ENCODE measurements at places on chromosomes 11 and 22.

- no peak for DNase-seq
Observed at GRCh38 chr11:61814247-61814957, 2.4 kb downstream of the FADS1 start.

GRCh38 chr11:69088676-69089146 lies 40.0 kb downstream of the TPCN2 start:
- DNase-seq, result peak; percentile 54

DNA sequence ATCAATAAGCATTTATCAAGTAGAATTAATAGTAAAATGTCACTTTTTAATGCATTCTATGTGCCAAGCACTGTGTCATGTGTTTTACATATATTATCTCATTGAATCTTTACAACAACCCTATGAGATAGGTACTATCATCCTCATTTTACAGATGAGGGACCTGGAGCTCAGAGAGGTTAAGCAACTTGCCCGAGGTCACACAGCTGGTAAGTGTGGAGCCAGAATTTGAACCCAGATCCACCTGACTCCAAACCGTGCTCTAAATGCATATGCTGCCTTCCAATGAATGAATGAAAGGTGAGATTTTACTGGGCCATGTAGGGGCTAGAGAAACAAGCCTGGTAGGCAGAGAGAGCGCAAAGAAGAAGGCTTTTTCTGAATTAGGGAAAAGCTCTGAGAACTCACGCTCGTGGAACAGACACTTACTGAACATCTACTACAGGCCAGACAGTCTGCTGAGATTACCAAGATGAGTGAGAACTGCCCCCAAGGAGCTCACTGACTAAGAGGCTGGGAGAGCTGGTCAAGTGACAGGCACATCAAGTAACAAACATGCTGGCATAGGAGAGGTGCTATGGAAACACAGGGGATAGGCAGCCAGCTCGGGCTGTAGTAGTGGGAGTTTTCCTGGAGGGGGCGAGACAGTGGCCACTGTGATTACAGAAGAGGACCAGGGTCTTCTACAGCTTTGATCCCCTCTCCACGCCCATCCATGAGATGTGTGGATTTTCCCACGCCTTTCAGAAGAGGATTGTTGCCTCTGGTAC lies 4.4 kb downstream of the ABCG4 start:
- DNase-seq, result no peak

DNA sequence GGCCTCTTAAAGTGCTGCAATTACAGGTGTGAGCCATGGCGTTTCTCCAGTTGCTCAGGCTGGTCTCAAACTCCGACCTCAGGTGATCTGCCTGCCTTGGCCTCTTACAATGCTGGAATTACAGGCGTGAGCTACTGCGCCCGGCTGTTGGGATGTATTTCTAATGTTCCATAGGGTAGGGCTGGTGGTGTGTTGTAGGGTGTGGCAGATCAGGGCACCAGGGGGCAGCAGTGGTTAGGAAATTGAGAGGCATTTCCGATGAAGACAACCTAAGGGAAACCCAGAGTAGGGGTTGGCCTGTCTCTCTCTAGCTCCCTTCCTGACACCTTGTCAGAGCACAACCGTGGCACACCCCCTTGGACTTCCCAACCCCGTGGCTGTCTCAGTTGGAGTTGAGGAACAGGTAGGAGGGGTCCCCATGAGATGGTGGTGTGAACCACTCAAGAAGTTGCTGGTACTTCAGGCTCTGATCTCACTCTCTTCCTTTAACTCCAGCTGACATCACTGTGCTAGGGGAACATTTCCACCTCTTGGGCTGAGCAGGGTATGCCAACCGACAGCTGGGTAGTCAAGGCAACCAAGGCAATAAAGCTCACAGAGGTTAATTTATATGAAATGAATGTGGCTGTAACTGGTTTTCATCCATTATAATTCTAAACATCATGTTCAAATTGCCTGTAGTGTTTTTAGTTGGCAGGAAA lies 33.0 kb downstream of the YWHAH start:
- peak; percentile 71 for DNase-seq

- DNase-seq, result no peak
Observed at GRCh38 chr11:100830978-100831732, 144.1 kb downstream of the ARHGAP42 start.

- no peak for DNase-seq
Observed at GRCh38 chr11:1699771-1700170, 2.8 kb downstream of the KRTAP5-6 start.

GRCh38 chr11:45412051-45412471 lies 125.9 kb upstream of the SYT13 start:
- no peak for DNase-seq

GRCh38 chr11:62139526-62140303 lies 15.9 kb downstream of the INCENP start:
- no peak for DNase-seq

GRCh38 chr11:63670433-63671321 lies 499 bp downstream of the ATL3 start:
- peak; percentile 44 for DNase-seq

DNA sequence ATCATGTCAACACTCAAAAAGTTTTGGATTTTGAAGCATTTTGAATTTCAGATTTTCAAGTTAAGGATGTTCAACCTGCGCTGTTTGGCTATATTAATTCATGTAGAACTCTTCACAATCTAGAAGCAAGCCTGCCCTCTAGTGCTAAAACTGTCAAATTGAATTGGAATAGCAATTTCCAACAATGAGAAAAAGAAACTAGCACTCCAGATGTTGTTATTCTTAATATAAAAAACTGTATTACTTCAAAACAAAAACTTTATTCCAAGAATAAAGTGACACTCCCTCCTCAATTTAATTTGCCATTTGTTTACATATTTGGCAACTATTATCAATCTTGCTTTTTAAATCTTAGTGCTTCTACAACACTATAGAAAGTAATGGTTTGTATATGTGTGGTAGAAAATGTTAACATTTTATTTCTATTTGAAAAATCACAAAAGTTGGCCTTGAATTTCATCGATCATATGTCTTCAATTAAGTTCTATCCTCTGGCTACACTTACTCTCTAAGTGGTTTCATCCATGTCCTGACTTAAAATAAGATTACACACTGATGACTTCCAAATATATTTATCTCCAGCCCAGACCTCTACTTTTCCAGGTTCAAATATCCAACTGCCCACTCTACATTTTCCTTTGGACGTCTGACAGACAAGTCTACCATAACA lies 36.6 kb downstream of the DCUN1D5 start:
- peak; percentile 47 for DNase-seq

GRCh38 chr11:2259466-2259830 lies 10.9 kb downstream of the ASCL2 start:
- DNase-seq, result no peak

DNA sequence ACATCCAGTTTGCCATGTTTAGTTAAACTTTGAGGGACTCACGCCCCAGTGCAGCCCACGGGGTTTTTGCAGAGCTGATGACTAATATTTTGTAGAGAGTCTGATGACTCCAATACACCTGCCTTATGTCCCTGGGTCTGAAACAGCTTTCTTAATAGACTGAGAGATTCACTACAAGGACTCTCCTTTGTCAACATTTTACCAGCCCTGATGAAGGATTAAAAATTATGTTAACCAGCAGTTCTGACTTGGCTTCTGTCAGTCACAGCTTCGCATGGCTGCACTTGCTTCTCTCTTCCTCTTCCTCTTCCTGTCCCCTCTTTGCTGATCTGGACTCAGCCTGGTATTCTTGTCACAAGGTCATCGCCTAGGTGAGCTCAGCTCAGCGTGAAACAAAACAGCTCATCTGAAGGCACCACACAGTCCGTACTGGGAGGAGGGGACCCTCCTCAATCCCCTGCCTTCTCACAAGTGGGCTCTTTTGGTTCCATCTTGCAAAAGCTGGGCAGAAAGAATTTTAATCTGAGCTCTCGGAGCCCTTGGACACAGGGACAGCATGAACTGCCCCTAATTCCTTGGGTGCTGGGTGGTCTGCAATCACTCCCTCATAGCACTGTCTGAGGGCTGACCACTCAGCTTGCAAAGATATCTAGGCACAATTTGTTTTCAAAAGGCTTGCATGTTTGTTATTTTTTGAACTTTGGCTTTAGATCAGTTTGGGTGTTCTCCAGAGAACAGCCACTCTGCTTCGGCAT lies 38.1 kb upstream of the POU2AF1 start:
- DNase-seq, result peak; percentile 9

- no peak for DNase-seq
Observed at GRCh38 chr11:74602637-74603556, 10.5 kb downstream of the POLD3 start.

DNA sequence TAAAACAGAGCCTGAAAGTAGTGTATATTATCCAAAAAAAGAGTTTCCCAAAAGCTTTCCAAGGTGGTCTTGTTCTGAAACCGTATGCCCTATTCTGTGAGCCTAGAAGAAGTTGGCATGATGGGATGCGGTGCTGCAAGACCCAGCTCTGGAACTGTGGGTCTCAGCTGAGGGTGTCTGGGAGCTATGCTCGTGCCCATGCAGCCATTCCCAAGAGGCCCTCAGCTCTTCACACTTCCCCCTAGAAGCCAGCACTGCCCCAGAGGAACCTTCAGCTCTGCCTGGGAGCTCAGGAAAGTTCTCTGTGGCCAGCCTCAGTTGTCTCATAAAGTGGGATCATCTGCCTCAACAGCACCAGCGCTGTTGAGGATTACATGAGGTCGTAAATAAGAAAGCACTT lies 6.4 kb upstream of the SYT12 start:
- DNase-seq, result no peak

DNA sequence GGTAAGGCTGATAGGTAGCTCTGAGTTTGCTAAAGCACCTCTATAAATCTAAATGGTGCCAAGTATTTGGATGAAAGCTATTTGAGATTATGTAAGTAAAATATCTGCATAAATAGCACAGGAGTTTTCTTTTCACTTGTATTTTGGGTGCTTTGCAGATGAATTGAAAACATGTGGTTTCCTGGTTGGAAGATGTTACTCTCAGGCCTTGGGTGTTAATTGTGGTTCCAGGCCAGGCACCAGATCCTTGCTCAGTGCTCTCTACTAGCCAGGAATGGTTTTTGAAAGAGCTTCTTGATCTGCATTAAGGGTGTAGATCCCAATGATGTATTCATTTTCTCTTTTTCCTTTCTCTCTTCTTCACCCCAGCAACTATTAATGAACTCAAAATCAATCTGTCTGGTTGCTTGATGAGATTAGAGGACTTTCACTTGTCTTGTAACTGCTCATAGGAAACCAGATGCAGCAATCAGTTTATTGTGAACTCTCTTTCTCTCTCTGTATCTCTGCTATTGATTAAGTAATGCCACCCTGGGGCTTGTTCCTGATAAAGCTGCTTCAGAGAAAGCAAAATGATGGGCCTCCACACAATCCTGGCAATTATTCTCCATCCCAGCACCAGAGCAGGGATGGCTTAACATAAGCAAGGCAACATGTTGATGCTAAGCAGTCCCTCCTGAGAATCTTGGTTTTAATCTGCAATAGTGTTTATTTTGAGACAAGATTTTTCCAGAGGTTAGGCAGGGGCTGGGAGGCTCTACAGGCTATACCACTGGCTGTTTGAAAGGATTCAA lies 147.0 kb upstream of the NTM start:
- no peak for DNase-seq

- DNase-seq, result no peak
Observed at GRCh38 chr11:129190087-129190486, 2.0 kb downstream of the ARHGAP32 start.

GRCh38 chr11:64858467-64859263 lies 14.2 kb upstream of the CDC42BPG start:
- DNase-seq, result no peak

DNA sequence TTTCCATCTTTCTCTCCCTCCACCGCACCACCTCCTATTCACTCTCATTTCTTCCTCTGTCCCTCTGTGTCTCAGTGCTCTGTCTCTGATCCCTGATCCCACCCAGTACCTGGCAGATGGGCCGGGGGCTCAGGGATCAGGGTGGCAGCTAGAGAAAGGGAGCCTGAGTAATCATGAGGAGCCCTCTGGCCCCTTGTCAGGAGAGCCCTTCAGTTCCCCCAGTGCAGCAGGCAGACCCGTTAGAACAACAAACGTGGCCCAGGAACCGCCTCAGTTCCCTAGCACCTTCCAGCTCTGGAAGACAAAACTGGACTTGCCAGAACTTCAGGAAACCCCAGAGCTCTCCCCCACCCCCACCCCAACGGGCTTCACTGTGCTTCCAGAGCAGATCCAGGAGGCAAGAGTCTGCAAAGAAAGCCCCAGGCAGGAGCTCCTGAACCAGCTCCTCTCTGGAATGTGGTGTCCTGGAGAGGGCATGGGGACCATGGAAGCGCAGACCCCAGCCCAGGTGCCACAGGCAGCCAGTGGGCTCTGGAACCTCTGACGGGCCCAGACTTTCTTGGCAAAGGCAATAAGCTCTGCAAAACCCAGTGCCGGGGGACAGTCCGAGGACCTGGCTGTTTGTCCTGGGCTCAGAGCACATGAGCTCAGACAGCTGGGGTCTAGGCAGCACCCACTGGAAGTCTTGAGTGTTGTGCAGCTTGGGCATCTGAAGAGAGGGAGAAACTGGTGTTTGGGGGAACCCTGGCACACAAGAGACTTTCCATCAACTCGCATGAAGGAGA lies 43.2 kb downstream of the LMO1 start:
- DNase-seq, result no peak

DNA sequence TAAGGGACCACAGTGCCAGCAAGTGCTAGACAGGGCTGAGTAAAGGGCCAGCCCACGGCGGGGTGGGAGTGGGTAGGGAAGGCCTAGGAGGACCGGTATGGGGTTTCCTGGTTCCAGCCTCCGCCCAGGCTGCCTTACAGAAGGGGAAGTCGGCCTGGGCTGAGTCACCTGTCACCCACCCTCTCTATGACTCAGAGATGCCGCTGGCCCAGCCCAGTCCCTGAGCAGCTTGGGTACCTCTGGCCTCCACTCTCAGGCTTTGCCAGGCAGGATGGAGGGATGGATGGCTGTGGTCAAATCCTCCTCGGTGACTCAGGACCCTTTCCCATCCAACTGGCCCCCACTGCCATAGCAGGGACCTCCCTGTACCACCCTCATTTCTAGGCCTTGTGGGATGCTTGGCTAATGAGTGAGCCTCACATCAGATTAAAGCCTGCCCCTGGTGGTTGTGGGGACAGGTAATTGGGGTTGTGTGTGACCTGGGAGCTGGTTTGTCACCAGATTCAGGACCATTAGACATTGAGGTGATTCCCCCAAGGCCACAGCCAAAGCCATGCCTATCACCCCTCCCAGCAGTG lies 13.9 kb downstream of the SLC35E4 start:
- peak; percentile 83 for DNase-seq

DNA sequence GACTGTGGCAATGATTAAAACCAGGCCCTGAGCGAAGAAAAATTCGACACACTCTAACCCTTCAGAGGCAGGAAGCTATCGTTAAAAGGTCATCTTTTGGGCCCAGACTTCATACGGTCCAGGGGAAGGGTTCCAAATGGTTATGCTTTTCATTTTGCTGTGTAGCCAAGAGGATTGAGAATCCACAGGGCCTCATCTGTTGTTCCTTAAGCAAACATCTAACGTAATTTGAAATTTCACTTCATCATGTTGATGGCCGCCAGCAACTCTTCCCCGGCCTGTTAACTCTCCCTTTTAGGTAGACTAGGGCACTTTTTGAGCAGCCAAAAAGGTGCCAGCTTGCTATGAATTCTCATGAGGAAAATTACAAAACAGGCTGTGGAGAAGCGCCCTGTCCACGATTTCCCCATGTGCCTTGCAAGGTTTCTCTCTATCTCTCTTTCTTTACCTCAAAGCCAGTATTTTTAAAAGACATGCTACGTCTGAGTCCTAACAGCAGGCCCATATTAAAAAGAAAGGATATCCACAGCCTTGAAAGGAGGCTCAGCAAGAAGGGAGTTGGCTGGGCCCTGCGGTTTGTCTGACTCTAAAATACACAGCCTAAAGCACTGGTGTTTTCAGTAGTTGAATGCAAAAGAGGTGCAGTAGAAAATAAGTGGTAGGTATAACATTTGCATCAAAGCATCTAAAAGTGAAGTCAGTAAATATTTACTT lies 356.3 kb upstream of the NARS2 start:
- DNase-seq, result no peak

GRCh38 chr11:62908468-62909072 lies 12.6 kb downstream of the CHRM1 start:
- DNase-seq, result no peak

- peak; percentile 50 for DNase-seq
Observed at GRCh38 chr11:69292221-69292648, 1.7 kb upstream of the MYEOV start.
